ENCODE measurements at places on chromosomes 3 and 15.

- DNase-seq, result no peak
These were observed 303.5 kb upstream of the LRRFIP2 start for GRCh38 chr3:37477711-37478487.

GRCh38 chr15:40392986-40393948 is 10.7 kb downstream of the KNSTRN start:
- DNase-seq, result peak; percentile 73

DNA sequence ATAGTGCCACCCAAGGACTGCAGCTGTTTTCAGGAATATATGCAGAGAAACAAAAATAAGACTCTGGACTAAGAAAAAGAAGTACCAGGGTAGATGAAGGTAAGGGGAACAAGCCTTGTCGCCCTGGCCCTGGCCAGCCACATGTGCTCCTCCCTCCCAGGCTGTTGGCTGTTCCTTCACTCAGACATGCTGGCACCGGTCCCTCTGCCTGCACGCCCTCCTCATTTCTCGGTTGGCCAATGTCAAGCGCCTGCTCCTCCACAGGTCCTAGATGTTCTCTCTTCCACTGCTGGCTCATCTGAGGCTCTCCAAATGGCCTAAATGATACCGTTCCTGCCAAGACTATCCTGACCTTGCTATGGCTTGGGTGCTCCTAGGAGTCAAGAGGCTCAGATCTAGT is 288.4 kb upstream of the LYSMD4 start:
- DNase-seq, result no peak

DNA sequence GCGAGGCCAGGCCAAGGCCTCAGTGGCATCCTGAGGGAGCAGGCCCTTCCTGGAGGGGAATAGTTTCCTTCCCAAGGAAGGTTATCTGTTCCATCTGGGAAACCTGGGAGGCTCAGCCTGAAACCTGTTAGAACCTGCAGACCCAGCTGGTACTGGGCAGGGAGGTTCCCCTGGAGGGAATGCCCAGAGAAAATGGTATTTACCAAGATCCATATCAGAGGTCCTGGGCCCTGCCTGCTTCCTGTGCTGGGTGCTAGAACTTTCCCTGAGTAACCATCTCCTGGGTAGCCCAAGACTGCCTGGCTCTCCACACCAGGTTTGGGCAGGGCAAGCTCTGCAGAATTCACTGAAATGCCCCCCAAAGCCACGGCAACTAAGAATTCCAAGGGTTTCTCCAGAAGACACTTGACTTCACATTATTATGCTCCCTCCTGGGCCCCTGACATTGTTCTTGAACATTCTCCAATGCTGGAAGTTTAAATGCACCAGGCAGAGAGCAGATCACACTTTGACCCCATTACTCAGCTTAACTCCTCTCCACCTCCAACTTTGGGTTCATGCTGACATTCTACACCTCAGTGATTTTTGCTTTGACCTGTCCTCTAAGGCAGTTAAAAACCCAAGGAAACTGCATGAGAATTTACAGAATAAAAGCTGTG is 2.0 kb downstream of the CA12 start:
- no peak for DNase-seq

- peak; percentile 93 for DNase-seq
These were observed 15.7 kb upstream of the GXYLT2 start for GRCh38 chr3:72872183-72872582.

DNA sequence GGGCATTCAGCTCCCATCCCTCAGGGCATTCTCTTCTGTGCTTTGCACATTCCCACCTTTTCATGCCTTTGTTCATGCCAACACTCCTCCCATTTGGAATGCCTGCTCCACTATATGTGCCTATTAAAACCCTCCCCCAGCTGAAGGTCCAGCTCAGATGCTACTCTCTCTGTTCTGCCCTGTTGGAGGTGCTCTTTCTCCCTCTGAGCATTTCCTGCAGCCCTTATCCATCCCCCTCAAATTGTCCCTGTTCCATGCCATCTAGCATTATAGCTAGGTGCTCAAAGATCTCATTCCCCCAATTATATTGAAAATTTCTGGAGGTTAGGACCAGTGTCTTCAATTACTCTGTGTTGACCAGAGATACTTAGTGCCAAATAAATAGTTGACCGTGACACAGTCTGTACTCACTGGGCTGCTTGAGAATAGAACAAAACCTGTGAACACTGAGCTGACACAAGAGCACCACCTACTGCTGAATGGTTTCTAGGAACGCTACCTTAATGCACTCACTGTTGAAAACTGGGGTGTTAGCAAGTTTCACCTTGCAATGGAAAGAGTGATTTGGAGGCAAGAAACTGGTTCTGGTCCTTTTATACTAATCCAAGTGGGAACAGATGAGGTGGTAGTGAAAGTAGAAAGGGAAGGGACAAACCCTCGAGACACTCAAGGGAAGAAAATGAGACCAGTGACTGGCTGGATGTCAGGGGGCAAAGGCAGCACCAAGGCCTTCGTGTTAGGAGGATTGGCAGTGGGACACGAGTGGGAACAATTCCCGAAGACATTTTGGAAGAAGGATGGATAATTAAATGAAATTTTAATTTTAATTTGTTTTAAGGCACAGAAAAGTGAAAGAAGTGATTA is 289.8 kb upstream of the ROPN1 start:
- peak; percentile 55 for DNase-seq

- no peak for DNase-seq
These were observed 3.4 kb upstream of the LMAN1L start for GRCh38 chr15:74809242-74809641.

DNA sequence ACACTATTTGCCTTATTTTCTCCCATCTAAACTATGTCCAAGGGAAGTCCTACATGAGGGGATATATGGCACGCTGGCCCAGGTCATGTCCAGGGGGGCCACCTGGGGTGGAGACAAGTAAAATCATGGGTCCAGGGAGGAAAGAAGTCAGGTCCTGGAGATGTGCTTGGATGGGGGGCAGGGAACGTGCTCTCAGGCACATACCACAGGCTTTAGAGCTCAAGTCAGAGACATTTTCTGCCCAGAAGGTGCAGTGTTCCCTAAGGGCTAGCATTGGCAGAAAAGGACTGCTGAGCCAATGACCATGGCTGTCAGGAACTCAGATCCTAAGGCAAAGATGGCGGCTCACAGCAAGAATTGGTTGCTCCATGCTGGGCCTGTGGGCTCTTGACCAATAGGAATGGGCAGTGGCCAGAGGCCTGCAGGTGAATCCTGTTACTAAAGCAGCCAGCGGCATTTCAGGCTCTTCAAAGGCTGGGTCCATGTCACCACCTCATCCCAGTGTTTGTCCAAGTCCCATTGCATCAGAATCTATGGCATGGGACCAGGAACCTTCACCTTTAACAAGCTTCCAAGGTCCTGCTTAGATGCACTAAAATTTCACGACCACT is 175.0 kb downstream of the RPLP1 start:
- no peak for DNase-seq

DNA sequence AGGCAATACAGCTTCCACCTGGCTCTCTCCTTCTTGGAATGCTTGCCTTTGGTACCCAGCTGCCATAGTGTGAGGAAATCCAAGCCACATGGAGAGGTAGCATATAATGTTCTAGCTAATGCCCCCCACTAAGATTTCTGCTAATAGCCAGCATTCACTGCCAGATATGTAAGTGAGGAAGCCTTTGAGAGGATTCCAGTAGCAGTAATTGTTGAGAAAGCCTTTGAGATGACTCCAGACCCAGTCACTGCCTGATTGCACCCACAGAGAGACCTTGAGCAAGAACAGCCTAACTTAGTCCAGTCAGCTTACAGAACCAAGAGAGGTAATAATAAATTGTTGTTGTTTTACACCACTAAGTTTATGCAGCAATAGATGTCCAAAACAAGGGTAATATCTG is 63.1 kb downstream of the STRIT1 start:
- DNase-seq, result peak; percentile 91

DNA sequence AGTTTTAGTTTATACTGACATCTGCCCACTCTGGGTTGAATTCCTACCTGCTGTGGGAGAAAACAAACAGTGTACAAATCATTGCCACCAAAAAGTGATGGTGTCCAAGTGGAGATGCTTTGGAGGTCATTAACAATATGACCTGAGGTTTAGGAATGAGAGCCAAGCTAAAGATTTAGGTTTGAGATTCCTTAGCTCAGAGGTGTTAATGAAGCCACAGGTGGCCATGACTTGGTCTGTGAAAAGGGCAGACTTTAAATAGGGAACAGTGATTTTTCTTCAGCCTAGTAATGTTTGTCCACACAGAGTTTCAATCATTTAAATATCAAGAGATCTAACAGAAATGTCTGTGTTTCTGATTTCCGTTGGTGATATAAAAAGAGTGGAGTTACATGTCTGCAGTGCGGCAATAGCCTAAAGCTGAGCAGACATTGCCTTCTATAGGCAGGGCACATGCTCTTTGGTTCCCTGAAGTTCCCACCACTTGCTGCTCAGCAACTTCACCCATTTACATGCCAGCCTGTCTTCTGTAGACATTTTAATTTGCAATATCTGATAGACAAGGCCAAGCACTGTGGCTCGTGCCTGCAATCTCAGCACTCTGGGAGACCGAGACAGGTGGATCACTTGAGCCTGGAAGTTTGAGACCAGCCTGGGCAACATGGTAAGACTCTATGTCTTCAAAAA is 423.2 kb downstream of the IL5RA start:
- no peak for DNase-seq

DNA sequence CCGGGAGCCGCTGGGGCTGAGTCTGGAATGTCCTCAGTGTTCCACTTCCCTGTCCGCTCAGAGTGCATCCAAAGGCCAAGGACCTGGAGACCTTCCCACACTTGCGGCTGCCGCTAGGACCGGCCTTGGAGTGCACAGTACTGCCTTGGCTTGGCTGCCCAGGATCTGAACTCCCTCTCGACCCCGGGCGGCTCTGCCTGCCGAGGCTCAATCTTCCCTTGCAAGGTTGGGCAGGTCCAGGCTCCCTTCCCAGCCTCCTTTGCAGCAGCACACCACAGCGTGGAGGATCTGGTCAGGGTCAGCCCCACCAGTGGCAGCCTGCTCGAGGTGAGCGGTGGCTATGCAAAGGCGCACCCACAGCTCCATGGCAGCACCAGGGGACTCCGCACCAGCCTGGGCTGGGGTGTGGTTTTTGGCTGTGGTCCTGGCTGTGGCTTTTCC is 69.2 kb downstream of the PLXNA1 start:
- peak; percentile 19 for DNase-seq

- DNase-seq, result no peak
These were observed 1.7 kb upstream of the HDGFL3 start for GRCh38 chr15:83209333-83209732.

DNA sequence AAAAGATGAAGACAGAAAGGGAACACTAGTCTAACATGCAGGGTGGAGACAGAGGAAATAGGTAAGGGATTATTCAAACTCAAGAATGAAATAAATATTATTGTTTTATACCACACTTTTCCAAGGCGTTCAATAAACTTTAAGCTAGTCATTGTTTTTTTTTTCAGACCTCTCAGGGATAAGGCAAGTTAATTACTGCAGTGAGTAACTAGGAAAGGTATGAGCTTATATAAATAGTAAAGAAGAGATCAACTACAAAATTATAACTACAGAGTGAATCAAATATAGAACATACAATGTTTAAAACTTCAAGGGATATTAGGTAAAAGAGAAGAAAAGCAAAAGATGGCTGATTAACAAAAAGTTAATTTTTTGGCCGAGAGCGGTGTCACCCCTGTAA is 31.5 kb upstream of the XXYLT1 start:
- DNase-seq, result no peak

GRCh38 chr3:146279951-146280350 is 29.0 kb upstream of the PLSCR4 start:
- DNase-seq, result no peak

- DNase-seq, result peak; percentile 24
These were observed 485.2 kb upstream of the ROBO2 start for GRCh38 chr3:76554707-76555106.

- DNase-seq, result peak; percentile 89
These were observed 12.2 kb downstream of the RTP1 start for GRCh38 chr3:187209491-187209890.

- DNase-seq, result peak; percentile 60
These were observed 23.4 kb upstream of the DYNC1LI1 start for GRCh38 chr3:32593903-32594525.

DNA sequence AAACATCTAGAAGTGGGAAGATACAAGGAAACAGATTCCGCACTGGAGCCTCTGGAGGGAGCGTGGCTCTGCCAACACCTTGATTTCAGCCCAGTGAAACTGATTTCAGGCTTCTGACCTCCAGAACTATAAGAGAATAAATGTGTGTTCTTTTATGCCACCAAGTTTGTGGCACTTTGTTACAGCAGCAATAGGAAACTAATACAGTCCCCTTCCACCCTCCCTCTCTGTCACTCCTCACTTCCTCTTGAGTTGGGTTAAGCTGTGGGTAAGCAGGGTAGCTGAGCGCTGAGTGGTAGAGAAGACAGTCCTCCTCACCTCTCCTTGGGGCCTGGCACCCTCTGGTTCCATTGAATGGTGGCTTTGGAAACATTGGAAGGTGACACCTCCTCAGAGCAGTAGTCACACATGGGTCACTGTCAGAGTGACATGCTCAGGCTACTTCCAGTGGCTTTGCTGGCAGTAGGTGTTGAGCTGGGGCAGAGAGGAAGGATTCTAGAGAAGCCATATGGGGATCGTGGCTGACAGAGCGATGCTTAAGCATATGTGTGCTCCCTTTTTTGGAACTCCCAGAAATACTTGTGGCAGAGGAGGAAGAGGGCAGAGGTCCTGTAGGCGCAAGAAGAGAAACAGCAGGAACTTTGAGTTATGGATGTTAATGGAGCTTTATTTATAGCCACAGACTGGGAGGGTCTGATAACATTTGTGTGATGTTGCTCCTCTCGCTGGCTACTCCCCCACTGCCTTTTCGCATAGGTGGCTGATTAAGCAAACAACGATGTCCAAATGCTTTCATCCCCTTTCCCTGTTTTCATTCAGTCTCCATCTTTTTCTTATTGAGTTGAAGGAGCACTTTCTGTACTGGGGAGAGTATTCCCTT is 14.8 kb upstream of the HCN4 start:
- DNase-seq, result no peak

DNA sequence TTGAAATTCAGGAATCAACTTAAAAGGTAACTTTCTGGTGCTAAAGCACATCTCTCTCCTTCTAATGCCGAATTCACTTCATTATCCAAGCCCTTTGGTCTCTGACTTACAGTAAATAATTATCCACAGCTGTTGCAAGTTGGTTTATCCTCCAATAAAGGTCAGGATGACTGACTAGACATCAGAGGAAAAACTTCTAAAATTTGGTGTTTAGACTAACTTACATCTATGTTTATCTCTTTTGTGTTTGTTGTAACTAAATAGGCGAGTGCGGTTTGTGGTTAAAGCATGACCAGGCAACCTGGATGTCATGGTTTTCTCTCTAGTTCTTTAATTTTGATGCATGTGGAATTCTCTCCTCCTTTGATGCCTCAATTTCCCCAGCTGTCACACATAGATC is 237.4 kb upstream of the LRTM1 start:
- peak; percentile 73 for DNase-seq

GRCh38 chr3:60720736-60721135 is 530.5 kb downstream of the FHIT start:
- DNase-seq, result peak; percentile 85
